Naive thymus-derived CD8-positive, alpha-beta T cell (primary cell): ENCODE measurements at places on chromosomes 2 and 18. TPM values are rescaled to one million over a fixed set of nuclear protein-coding genes. Genes with fewer than 3 reads are reported as not detected.

TMEM247 gene
- total RNA-seq, result not detected

MARCO gene
- not detected for total RNA-seq

PLEKHA3 gene
- total RNA-seq, result 39.5 TPM

MGAT5 gene
- 61.1 TPM for total RNA-seq

LINC00305 gene
- total RNA-seq, result not detected

PHLPP1 gene
- 9.4 TPM for total RNA-seq

PAX8 gene
- 1.6 TPM for total RNA-seq

MOGAT1 gene
- not detected for total RNA-seq

AKAIN1 gene
- total RNA-seq, result not detected

SLC16A14 gene
- 1.6 TPM for total RNA-seq

ZNF396 gene
- 7.3 TPM for total RNA-seq

HOXD4 gene
- total RNA-seq, result not detected

WNT10A gene
- 1.8 TPM for total RNA-seq

TTC27 gene
- total RNA-seq, result 28.3 TPM

UGT1A3 gene
- total RNA-seq, result not detected

SIGLEC15 gene
- total RNA-seq, result not detected

SIX2 gene
- total RNA-seq, result not detected

ATG9A gene
- 52.6 TPM for total RNA-seq

RGPD4 gene
- total RNA-seq, result 0.83 TPM

CXCR1 gene
- total RNA-seq, result not detected

KIF5C gene
- 9.4 TPM for total RNA-seq

SEMA4C gene
- 35.6 TPM for total RNA-seq

MOCOS gene
- 0.08 TPM for total RNA-seq

TSHZ1 gene
- 32.8 TPM for total RNA-seq

ZNF385B gene
- not detected for total RNA-seq

ATOH8 gene
- total RNA-seq, result not detected
